ENCODE measurements at places on chromosomes 12 and 14.

DNA sequence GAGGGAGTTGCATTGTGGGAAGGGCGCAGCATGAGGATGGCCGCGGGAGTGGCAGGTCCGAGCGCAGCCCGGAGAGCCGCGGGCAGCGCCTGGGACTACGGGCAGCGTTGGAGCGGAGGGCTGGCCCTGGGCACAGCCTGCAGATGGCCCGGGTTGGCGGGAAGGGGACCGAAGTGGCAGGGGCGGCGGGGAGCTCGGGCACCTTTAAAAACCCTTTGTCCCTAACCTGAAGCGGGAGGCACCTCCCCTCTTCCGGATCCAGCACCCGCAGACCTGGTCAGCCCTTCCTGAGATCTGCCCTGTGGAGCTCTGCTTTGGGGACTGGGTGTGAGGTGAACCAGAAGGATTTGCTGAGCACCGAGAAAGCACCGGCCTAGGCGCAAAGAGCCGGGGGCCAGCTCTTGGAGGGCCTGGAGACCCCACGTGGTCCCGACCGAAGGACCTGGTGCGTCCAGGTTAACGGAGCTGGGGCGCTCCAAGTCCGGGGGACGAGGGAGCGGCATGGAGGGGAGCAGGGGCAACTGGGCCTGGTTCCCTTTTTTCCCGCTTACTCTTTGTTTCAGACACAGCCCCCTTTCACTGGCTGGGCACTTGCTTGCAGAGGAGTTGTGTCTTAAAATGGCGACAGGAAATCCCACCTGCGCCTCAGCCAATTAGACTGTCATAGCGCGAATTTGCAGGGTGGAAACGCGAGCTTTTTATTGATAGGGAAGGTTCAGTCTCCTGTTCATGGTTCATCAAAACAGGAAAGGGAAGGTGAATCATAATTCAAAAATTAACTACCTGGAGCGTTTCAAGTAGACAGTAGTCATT lies 792 bp upstream of the SLC38A1 start:
- DNase-seq = peak; percentile 54

DNA sequence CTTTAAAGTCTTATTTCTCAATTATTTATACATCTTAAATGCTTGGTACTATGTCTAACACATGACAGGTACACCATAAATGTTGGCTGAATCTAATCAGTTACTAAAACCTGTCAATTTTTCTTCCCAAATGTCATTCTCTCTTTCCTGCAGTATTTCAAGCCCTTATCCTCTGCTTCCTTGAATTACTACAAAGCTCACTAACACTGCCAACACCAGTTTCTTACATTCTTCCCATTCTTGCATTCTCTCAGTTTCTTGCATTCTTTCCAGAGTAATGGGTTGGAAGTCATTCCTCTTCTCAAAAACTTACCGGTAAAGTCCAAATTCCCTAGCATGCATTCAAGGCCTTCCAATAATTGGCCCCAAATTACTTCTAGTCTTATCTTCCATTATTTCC lies 9.6 kb upstream of the SMARCC2 start:
- DNase-seq = no peak

DNA sequence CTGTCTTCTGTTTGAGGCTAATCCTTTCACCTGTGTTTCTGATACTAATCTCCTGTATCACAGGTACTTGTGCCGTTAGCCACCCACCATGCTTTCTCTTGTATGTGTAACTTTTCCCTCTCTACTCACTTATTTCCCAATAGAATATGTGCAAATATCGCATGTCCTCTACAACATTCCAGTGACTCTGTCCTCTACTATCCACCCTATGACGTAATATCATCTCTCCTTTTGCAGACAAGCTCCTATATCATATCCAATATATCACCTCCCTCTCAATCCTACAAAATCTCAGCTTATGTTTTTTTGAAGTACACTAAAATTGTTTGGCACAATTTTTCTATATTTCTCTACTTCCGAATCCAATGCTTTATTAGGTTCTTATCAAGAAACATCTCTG lies 232.6 kb upstream of the LRFN5 start:
- no peak for DNase-seq

DNA sequence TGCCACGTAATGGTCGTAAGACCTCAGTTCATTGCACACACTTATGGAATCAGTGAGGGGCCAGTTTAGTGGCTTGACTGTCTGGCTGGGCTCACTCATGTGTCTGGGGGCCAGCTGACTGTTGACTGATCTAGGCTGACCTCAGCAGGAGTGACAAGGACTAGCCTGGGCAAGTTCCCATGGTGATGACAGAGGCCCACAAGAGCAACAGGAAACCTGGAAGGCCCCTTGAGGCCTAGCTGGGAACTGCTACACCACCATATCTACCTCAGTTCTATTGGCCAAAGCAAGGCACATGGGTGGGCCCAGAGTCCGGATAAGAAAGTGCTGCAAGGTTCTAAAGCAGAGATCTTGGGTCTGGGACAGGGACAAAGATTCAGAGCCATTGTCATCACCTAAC lies 21.3 kb upstream of the RFLNA start:
- DNase-seq = no peak

GRCh38 chr14:31749275-31749674 lies 188.1 kb downstream of the NUBPL start:
- DNase-seq = no peak

DNA sequence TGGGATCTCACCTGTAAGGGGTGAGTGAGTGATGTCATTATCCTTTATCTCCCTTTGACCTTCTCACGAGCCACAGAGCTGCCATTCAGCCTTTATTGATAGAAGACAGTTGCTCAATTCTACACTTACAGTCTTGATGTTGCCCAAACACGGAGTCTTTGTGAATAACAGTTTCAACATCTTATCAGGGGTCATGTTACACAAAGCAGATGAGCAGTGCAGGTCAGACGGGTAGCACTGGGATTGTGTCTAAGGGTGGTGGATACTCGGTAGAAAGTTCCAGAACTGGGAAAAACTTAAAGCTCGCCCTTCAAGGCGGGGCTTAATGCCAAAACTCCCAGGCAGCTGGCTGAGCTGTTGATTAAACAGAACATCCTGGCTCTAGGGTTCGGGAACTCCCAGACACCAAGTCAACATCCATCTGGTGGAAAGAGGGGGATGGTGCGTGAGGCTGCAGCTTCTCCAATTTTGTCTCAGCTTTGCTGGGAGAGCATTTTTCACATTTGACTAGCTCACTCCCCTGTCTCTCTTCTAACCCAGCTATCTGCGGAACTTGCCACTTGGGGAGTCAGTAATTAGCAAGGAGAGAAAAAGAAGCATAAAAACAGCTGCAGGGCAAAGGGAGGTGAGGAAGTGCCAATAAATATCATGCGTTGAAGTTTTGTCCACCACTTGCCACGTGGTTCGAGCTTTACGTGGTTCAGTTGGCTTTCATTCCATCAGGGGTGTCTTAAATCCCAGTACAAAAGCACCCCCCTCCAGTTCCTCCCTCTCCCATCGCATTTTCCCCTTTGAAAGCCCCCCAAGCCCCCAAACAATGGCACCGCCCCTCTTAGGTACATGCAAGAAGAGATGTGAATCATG lies 31.0 kb downstream of the FOXN4 start:
- no peak for DNase-seq

DNA sequence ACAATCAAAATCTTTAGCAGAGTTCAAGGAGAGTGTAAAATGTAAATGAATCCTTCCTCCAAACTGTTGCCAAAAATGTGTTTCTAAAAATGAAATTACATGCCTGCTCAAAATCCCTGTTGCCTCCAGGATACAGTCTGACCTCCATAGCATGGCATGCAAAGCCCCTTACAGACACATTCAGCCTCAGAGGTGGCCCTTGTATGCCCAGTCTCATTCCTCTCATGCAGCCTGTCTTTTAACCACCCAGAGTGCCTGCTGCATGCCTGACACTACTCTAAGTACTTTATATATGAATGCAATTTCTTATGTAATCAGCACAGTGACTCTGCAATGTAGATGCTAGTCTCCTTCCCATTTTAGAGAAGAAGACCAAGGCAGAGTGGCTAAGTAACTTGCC lies 24.4 kb upstream of the PTPRQ start:
- no peak for DNase-seq
